ENCODE measurements at places on chromosomes 4 and X.

GRCh38 chr4:127775843-127776242 lies 6.3 kb upstream of the HSPA4L start:
- no peak for DNase-seq

- DNase-seq, result no peak
Observed at GRCh38 chrX:16772460-16772859, 13.8 kb upstream of the TXLNG start.

DNA sequence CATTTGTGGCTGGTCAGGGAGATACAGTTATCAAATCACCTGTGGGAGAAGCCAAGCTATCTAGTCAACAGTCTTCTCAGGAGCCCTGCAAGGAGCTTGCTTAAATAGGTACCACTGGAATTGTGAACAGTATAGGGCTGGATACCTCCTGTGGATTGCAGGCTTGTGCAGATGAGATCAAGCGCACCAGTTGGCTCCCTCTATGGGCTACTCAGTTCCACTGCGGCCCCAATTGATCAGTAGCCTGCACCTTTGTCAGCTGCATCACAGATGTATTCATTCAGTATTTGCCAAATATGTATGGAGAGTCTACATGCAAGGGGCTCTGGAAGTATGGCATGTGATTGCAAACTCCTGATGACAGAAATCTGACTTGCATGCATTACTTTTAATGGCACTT lies 28.6 kb downstream of the TEX13A start:
- peak; percentile 58 for DNase-seq

DNA sequence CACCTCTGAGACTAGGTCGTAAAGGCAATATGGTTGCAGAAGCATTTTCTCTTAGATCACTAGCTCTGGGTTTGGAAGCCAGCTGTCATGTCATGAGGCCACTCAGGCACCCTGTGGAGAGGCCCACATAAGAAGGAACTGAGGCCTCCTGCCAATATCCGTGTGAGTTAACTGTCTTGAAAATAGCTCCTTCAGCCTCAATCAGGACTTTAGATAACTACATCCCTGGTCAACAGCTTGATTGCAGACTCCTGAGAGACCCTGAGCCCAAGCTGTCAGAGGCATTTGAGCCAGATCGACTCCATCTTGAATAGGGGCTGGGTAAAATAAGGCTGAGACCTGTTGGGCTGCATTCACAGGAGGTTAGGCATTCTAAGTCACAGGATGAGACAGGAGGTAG lies 15.1 kb upstream of the REPS2 start:
- peak; percentile 14 for DNase-seq

DNA sequence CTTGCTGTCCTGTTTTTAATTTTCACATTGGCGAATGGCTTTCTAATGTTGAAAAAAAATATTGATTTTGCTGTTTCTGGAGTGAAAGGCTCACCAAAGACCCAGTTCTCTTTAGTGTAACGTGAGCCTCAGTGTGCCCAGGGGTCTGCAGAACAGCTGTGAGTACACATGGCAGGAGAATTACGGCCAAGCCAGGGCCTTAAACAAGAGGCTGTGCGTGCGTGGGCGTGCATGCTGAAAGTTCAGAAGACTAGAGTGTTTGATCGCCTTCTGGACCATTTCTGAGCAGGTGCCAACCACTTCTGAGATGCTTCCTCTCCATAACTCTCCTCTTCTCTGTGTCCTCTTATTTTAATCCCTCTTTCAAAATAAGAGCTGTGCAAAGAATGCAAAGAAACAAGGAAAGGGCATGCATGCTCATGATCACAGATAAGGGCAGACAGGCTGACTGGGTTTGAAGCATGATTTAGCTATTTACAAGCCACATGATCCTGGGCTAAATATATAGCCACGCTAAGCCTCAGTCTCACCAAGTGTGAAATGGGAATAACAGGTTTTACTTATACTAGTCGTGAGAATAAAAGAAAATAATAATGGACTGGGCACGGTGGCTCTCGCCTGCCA lies 9.9 kb downstream of the PHEX start:
- DNase-seq, result no peak

DNA sequence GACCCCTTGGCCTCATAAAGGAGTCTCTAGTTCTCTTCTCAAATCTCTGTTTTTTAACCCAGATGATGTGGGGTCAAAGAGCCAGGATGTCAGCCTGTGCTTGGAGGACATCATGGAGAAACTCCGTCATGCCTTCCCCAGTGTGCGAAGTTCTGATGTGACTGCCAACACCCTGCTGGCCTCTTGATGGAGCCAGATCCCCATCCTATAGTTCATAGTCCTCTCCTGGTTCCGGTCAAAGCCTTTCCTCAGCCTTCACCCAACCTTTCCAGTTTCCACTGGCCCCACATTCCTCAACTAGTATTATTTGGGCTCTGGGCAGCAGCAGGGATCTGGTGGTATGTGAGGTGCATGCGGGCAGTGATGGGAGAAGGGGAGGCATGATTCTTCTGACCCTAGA lies 30.7 kb downstream of the TAF7L start:
- DNase-seq, result peak; percentile 10

DNA sequence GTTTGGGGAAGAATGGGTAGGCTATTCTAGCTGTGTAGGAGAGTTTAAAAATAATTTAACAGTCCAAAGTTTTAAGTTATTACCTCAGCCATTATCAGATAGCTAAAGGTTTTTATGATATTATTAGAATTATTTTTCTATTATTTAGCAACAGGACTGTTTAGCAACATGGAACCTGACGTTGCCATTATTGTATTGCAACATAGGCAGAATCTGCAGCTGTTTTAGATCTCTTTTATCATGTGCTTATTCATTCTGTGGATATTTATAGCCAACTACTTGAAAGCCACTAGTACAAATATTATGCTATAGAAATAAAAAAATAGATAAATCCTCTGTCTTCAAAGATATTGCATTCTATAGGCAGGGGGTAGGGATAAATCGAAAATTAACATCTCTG lies 382.0 kb upstream of the TRAM1L1 start:
- no peak for DNase-seq

DNA sequence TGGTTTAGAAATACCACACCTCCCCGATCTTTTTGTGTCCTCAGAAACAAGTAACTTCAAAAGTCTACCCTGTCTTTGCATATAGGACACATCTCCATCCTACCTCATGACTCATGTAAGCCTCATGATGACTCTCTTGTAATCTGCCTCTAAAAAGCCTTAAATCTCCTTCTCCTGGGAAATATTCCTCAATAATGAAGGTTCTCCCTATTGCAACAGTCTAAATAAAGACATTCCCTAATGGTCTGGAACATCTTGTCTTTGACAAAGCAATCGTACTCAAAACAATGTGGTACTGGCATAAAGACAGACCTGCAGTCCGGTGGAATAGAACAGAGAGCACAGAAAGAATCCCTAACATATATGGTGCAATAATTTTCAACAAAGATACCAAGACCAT lies 257.7 kb downstream of the OPHN1 start:
- DNase-seq, result no peak

DNA sequence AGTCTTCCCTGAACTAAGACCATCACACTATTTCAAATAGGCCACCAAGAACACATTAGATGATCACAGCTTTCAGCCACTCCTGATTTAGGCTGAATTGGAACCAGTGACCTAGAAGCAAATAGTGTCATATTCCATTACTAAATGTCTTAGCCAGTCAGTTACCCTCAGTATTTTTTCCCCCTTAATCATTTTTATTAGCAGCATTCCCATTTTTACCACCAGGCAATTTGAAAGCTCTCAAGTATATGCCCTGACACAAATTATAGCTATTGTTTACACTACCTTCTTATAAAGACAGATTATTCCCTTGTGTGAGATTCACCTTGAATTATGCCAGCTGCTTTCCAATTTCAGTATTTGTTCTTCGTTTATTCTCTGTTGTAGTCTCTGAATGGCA lies 1146.9 kb downstream of the PDHA2 start:
- DNase-seq, result no peak

- no peak for DNase-seq
Observed at GRCh38 chr4:5863461-5864113, 29.3 kb downstream of the CRMP1 start.

- DNase-seq, result no peak
Observed at GRCh38 chr4:176548571-176548970, 228.8 kb downstream of the SPCS3 start.

DNA sequence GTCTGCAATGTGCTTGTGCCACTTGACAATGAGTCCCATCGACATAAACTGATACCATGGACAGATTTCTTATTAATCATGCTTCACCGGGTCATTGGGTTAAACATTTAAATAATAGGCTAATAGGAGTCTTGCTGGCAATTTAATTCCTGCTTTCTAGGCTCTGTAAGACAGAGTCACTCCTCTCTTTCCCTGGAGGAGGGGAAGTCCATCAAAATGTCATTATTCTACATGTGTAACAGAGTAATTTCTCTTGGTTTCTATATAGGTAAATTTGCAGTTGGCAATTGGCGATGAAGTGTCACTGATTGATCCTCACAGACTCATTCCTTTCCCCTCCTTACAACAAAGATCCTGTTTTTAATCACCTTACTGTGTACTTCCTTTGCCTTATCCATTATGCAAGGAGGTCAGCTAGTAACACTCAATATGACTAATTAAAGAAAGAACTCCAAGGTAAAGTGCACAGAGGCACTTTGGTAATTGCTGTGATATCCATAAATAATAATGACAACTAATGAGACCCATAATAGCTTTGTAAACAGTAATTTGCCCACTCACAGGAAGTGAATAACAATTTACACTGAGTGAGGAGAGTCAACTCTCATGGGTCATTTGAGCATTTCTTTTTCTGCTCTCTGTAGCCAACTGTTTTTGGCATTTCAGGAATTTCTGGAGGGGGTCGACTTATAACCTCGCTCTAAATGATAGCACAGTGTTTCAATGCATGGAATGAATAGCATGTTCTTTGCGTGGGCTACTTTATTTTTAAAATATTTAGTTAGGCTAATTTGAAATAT lies 184.0 kb downstream of the UGT8 start:
- no peak for DNase-seq

- DNase-seq, result no peak
Observed at GRCh38 chr4:80918004-80918403, 112.5 kb upstream of the BMP3 start.

- DNase-seq, result no peak
Observed at GRCh38 chr4:102466298-102466697, 34.9 kb upstream of the NFKB1 start.

- DNase-seq, result no peak
Observed at GRCh38 chr4:172822331-172822730, 346.3 kb upstream of the GALNT7 start.

- DNase-seq, result no peak
Observed at GRCh38 chr4:141570290-141570689, 66.1 kb upstream of the IL15 start.

GRCh38 chr4:174255786-174256185 lies 27.7 kb downstream of the FBXO8 start:
- DNase-seq, result peak; percentile 85

DNA sequence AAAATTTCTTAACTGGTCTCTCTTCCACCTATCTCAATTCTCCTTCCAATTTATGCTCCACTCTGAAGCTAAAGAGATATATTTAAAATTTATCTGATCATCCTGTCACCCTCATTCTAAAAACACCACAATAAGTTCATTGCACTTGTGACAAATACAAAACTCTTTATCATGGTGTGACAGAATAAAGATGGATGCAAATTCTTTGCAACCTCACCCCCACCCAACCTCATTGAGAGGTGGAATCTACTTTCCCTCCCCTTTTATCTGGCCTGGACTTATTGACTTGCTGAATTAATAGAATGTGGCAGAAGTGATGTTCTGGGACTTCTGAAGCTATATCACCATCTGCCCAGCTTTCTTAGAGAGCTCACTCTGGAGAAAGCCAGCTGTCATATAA lies 46.5 kb downstream of the IDS start:
- DNase-seq, result no peak

DNA sequence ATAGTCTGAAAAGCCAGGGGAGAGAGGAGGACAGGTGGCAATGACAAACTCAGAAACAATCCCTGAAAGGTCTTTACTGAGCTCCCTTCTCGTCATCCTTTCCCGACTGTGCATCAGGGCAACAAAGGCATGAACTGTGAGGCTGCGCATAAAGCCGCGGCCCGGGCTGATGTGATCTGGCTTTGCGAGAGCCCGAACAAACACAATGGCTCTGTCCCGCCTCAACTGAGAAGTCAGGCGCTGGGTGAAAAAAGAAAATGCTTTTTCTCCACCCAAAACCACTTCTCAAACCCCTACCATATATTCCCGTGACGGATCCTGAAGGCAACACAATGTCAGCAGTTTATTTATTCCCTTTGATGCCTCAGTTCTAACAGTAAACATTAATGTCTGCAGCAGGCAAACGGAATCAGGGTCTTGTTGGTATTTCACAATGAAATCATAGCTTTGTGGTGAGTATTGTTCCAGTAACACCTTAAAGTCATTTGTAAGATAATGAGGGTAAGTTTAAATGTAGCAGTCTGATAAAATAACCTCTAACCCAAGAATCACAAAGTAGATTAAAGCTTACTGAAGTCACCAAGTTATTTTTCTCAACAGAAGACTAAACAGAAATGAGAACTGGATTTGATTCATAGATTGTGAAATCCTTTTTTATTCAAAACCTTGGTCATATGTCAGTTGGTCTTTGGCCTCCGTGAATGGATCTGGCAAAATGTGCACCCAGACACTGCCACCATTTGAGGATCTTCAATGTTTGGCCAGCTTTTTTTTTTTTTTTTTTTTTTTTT lies 67.4 kb downstream of the APBB2 start:
- DNase-seq, result peak; percentile 46

GRCh38 chr4:24743927-24744326 lies 51.4 kb upstream of the SOD3 start:
- peak; percentile 15 for DNase-seq

GRCh38 chr4:173046818-173047217 lies 121.8 kb upstream of the GALNT7 start:
- no peak for DNase-seq

DNA sequence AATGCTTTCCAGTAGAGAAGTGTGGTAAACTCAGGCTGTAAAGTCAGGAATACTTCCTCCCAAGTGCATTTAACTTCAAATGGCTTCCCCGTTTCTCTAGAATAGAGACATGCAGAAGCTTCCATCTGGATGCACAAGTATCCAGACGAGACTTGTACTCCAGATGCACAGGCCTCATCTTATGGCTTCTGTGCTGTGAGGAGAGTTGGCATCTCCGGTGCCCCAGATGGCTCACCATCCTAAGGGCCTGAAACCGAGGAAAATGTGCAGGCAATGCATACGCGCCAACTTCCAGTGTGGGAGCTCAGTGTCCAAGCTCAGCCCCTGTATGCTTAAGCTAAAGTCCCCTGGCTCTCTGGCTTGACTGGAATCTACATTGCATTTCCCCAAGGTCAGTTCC lies 184.0 kb upstream of the TBL1X start:
- DNase-seq, result no peak

DNA sequence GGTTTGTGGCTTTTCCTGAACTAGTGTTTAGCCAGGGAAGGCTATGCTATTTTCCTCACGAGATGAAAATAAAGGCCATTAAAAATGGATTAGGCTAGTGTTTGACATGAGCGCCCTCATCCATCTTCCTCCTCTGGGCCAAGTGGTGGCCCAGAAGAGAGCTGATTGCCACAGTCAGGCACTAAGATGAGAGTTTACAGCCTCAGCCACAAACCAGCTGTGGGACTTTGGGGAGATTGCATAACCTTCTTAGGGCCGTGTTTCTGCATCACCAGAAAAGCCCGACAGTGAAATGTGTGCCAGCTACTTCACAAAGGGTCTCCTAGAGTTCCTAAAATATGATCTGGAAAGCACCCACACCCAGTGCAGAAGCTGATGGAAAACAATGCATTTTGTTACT lies 42.3 kb upstream of the LNX1 start:
- peak; percentile 61 for DNase-seq
